ENCODE measurements at places on chromosomes 4 and X.

GRCh38 chr4:3013839-3014350, 50.5 kb downstream of the GRK4 start:
- no peak for DNase-seq

GRCh38 chrX:138191998-138192397, 519.5 kb downstream of the FGF13 start:
- no peak for DNase-seq

GRCh38 chrX:153598541-153599191, at the start of gene CCNQ:
TSS of gene CCNQ (minus strand) at chrX:153599139. CDS start at chrX:153599073, 66 bp downstream.
- no peak for DNase-seq

DNA sequence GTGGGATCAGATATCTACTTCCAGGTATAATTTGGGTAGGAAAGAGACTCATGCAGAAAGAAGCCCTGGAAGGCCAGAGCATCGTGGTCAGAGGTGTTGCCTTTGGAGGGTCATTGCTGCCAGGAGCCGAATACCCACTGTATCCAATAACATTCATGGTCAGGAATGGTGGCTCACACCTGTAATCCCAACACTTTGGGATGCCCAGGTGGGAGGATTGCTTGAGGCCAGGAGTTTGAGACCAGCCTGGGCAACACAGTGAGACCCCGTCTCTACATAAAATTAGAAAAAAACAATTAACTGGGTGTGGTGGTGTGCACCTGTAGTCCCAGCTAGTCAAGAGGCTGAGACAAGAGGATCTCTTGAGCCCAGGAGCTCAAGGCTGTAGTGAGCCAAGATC, 10.9 kb upstream of the F11 start:
- DNase-seq: no peak

GRCh38 chr4:30720661-30721184, 554 bp downstream of the PCDH7 start:
- DNase-seq: no peak

DNA sequence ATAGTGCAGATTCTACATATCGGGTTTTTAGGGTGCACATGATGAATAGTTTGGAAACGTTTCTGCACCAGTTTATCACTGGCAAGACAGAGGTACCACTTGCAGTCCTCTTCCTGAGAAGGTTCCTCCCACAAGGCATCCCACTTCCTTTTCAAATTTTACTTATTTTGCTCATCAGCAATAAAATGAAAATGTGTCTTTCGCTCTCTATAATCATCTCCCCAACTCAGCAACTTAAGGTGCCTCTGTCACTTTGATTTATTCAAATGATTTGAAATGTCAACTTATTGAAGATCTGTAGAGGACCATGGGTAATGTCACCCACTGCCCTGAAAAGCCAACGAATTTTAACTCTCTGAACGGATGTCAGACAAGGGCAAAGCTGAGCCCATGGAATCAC, 53.2 kb downstream of the VGLL1 start:
- DNase-seq: no peak

GRCh38 chrX:13000301-13000811, 25.4 kb downstream of the TMSB4X start:
- DNase-seq: no peak

- no peak for DNase-seq
Observed at GRCh38 chr4:92305148-92305877, 1.5 kb downstream of the GRID2 start.

DNA sequence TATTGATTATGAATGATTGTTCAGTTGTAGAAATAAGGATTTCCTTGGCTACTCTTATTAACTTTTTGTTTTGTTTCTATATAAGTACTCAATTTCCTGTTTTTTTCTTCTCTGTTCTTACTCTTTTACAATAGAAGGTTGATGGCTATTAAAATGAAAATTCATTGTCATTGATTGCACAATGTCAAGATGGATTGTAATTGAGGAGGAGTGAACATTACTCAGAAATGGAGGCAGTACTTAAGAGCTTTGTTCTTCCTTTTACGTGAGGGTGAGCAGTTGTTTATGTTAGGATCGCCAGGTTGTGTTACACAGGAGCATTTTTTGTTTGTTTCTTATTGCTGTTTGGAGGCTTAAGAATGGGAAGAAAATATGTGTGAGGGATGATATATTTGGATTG, 2062.4 kb downstream of the ARAP2 start:
- no peak for DNase-seq

All from activated T-helper 1 cell treated with anti-CD3 and anti-CD28 coated beads, Interleukin-2, amount 50 U/mL, for 16 hours (primary cell).